Neural crest cell (in vitro differentiated cells): ENCODE measurements at places on chromosomes 1 and 21. TPM values are rescaled to one million over a fixed set of nuclear protein-coding genes. Genes with fewer than 3 reads are reported as not detected.

DNA sequence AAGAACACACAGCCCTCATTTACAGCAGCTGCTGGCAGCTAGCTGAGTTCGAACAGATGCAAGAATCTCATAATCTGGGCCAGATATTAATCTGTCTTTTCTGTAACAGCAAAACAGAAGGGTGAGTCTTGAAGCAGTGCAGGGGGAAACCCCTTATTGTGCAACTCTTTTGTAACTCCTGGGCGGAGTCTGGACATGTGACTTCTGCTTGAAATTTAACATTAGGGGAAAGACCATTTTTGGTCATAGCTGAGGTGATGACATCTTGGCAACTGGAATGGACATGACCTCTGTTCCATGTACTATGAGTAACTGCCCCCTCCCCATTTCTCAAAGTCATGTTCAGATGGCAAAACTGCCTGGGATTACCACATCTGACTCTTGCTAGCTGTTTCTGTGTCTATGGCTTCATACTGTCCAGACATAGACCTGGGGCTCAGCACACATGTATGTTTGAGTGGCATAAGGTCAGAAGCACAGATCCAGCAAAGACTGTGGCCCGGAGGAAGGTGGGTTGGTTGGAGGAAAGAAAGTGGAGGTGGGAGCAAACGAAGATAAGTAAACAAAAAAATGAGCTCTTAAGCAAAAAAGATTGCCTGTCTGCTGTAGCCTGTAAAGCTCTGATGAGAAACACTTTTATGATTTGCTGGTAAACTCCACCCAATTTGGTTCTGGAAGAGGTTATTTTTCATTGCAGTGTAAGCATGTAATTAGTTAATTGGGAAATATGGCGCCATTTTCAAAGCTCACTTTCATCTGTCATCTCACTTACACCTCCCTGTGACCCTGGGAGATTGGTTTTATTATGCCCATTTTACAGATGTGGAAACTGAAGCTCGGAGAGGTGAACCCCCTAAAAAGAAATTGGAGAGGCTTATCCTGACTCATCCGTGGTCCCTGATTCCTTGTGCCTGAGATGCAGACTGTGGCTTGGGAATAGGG, 26.1 kb downstream of the ETS2 start:
- H3K4me1 ChIP-seq = no peaks in the 10 kb centered on the region
- peaks cover 3% of the 10 kb centered on the region for H3K36me3 ChIP-seq
- no peaks in the 10 kb centered on the region for H3K27me3 ChIP-seq
- no peak overlapping the region for H3K27ac ChIP-seq
- no peak overlapping the region for H3K4me3 ChIP-seq
- no peak for DNase-seq

DNA sequence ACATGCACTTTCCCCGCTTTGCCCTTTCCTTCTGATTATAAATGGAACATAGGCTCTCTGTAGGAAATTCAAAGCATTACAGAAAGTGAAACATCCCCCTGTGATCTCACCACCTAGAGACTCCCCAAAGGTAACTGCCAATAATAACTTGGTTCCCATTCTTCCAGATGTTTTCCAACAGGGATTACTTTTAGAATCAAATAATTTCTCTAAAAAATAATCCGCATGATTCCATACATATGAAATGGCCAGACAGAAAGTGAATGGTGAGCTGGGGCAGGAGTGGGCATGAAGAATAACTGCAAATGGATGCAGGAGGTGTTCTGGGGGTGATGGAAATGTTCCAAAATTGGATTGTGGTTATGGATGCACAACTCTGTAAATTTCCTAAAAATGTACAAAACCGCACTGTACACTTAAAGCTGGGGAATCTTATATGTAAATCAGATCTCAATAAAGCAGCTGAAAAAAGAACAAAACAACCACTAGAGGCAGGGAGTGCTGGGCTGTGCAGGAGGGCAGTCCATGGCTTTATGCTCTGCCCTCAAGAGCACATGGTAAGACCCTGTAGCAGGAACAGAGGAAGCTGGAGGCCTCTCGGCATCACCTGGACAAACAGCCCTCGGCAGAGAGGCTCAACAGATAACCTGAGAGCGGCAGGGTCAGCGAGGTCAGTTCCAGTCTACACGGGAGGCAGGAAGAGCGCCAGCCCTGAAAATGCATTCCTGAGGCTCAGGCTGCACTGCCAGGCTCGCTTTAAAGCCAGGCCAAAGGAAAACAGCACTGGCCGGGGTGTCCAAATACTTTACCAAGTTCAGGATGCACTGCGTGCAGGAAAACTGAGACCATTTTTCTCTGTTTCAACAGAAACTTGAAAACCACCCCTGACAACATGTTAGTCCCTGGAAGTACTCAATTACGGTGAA, 39.7 kb downstream of the CAPZB start:
- H3K27ac ChIP-seq = peak overlapping the region; percentile 13
- no peaks in the 10 kb centered on the region for H3K36me3 ChIP-seq
- peaks cover 53% of the 10 kb centered on the region for H3K4me1 ChIP-seq
- no peak for DNase-seq
- no peak overlapping the region for H3K4me3 ChIP-seq

- no peak overlapping the region for H3K27ac ChIP-seq
- DNase-seq = no peak
- no peaks in the 10 kb centered on the region for H3K36me3 ChIP-seq
- H3K4me3 ChIP-seq = no peak overlapping the region
These were observed 533.7 kb upstream of the PKN2 start for GRCh38 chr1:88150330-88150729.

DNA sequence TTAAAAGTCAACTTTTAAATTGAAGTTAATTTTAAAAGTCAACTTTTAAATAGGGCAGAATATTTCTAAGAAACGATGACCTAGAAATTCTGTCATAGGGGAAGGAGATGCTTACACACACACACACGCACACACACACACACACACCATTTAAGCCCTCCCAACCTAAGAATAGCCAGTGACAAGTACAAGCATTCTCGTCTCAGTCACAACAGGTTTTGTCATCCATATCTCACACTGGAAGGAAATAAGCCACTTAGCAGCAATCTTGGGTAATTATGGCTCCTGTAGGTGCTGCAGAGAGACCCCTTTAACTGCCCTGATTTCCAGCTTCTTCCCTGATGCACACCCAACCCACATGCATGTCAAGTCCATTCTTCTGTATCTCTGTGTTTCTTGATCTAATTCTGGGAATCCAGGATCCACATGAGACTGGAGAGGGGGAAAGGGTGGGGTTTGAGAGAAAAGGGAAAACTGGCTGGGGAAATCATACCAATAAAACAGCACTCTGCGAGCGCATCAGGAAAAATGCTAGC, 338.1 kb downstream of the PAPPA2 start:
- H3K4me1 ChIP-seq = peaks cover 14% of the 10 kb centered on the region
- DNase-seq = no peak
- H3K4me3 ChIP-seq = no peak overlapping the region
- no peak overlapping the region for H3K27ac ChIP-seq
- no peaks in the 10 kb centered on the region for H3K27me3 ChIP-seq
- no peaks in the 10 kb centered on the region for H3K36me3 ChIP-seq

GRCh38 chr1:184597650-184598357, 156.9 kb downstream of the EDEM3 start:
- peak overlapping the region; percentile 4 for H3K27ac ChIP-seq
- no peak for DNase-seq
- no peak overlapping the region for H3K4me3 ChIP-seq

DNA sequence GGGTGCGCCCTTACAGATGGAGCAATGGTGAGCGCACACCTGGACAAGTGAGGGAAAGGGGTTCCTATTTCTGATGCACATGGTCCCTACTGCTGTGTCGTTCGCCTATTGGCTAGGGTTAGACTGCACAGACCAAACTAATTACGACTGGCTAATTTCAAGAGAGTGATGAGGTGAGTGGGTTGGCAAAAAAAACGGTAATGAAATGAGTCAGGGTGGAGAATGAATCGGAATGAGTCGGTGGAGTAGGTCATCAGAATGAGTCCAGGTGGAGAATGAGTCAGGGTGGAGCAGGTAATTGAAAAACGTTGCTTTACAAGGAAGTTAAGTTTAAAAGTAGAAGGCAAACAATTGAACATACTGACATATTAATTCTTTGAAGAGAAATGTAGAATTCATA, 79.8 kb downstream of the WDR4 start:
- no peaks in the 10 kb centered on the region for H3K36me3 ChIP-seq
- no peaks in the 10 kb centered on the region for H3K4me1 ChIP-seq
- H3K27ac ChIP-seq = no peak overlapping the region

DNA sequence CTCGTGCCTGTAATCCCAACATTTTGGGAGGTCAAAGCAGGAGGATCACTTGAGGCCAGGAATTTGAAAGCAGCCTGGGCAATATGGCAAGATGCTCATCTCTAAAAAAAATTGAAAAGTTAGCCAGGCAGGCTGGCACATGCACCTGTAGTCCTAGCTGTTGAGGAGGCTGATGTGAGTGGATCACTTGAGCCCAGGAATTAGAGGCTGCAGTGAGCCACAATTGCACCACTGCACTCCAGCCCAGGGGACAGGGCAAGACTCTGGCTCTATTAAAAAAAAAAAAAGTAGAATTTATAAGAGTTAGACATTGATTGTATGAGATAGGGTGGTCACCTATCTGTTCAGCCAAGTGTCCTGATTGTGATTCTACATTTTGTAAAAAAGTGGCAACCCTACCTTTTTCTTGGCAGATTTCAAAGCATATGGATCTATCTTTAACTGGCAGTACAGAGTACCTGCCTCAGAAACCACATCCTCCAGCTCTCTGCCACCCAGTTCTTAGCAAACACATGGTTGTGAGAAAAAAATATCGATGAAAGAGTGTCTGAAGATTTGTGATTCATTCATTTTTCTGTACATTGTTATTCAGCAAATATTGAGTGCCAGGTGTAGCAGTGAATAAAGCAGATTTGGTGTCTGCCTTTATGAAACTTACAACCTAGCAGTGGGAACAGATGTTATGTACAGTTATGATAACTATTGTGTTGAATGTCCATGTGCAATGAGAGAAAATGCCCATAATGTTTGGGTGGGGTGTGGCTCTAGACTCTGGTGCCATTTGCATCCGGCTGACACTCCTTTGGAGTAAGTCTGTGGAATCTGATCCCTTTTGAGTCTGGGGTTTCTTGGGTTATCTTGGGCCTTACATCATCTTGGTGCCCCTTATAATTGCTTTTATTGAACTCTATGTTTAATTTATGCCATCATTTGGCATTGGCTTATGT, 82.5 kb downstream of the ST3GAL3 start:
- no peak for DNase-seq
- H3K27me3 ChIP-seq = no peaks in the 10 kb centered on the region
- peaks cover 4% of the 10 kb centered on the region for H3K36me3 ChIP-seq
- H3K4me1 ChIP-seq = peaks cover 8% of the 10 kb centered on the region

GRCh38 chr1:28855969-28856368, 44.0 kb downstream of the OPRD1 start:
- H3K27me3 ChIP-seq = no peaks in the 10 kb centered on the region
- H3K27ac ChIP-seq = no peak overlapping the region
- no peak for DNase-seq
- peaks cover 13% of the 10 kb centered on the region for H3K4me1 ChIP-seq
- no peaks in the 10 kb centered on the region for H3K36me3 ChIP-seq
- H3K4me3 ChIP-seq = no peak overlapping the region

DNA sequence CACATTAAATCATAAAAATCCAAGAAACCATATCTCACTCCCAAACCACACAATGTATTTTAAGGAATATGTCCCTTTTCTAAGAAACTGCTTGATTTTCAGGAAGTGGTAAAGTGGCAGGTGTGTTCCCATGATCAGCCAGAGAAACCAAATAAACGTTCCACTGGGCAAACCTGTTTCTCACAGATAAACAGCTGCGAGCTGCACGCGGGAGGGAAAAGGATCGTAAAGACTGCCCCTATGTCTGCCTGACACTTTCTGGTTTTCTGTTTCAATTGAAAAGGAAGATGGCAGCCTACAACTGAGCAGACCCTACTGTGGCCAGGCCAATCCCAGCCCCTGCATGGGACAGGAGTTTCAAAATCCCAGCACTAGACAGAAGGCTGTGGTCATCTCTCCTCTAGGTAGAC, 36.6 kb downstream of the HIVEP3 start:
- H3K27ac ChIP-seq = no peak overlapping the region
- H3K4me3 ChIP-seq = no peak overlapping the region
- peaks cover 31% of the 10 kb centered on the region for H3K4me1 ChIP-seq
- H3K36me3 ChIP-seq = no peaks in the 10 kb centered on the region
- no peaks in the 10 kb centered on the region for H3K27me3 ChIP-seq

GRCh38 chr1:231808990-231809389, 182.4 kb downstream of the DISC1 start:
- H3K4me1 ChIP-seq = peaks cover 3% of the 10 kb centered on the region
- H3K27me3 ChIP-seq = no peaks in the 10 kb centered on the region
- peak overlapping the region; percentile 31 for H3K27ac ChIP-seq
- peaks cover 11% of the 10 kb centered on the region for H3K36me3 ChIP-seq
- no peak for DNase-seq
- H3K4me3 ChIP-seq = no peak overlapping the region

- peak overlapping the region; percentile 56 for H3K4me3 ChIP-seq
- peaks cover 73% of the 10 kb centered on the region for H3K27me3 ChIP-seq
- H3K36me3 ChIP-seq = peaks cover 13% of the 10 kb centered on the region
- no peak overlapping the region for H3K27ac ChIP-seq
- H3K4me1 ChIP-seq = peaks cover 37% of the 10 kb centered on the region
- peak; percentile 35 for DNase-seq
These were observed 52.7 kb upstream of the ADARB1 start for GRCh38 chr21:45021428-45022347.

GRCh38 chr1:46370214-46370633, 23.9 kb upstream of the FAAH start:
- no peak for DNase-seq
- no peaks in the 10 kb centered on the region for H3K4me1 ChIP-seq
- H3K27ac ChIP-seq = no peak overlapping the region
- no peak overlapping the region for H3K4me3 ChIP-seq
- no peaks in the 10 kb centered on the region for H3K27me3 ChIP-seq

GRCh38 chr1:109847251-109847650, 63.4 kb upstream of the CSF1 start:
- no peaks in the 10 kb centered on the region for H3K36me3 ChIP-seq
- H3K27ac ChIP-seq = no peak overlapping the region
- no peak overlapping the region for H3K4me3 ChIP-seq

DNA sequence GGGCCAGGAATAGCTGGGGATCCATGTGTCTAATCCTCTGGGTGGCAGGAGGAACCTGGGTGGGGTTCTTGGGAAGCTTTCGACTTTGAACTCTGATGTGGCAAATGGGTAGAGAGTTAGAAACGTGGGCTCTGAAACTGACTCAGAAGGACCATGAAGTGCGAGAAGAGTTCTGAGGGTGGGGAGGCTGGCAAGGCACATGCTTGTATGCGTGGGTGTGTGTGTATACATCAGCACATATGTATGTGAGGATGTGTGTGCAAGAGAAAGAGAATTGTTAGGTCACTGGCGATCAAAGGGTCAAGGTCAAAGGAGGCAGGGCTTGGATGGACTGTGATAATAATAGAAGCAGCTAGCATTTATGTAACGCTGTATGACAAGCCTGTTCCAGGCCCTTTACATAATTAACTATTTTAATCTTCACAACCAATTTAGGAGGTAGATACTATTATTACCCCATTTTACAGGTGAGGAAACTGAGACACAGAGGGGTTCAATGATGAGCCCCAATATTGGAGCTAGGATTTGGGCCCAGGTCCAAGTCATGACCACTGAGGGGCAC, 84.5 kb upstream of the POU3F1 start:
- peaks cover 38% of the 10 kb centered on the region for H3K4me1 ChIP-seq
- no peak for DNase-seq
- peaks cover 2% of the 10 kb centered on the region for H3K27me3 ChIP-seq
- H3K36me3 ChIP-seq = no peaks in the 10 kb centered on the region
- no peak overlapping the region for H3K4me3 ChIP-seq

- H3K4me3 ChIP-seq = no peak overlapping the region
- no peak for DNase-seq
- H3K4me1 ChIP-seq = no peaks in the 10 kb centered on the region
- no peak overlapping the region for H3K27ac ChIP-seq
- H3K36me3 ChIP-seq = peaks cover 4% of the 10 kb centered on the region
These were observed 3.9 kb upstream of the ITLN1 start for GRCh38 chr1:160888926-160889325.

TXNDC12 gene
- 60.7 and 62.9 TPM in 2 replicates for total RNA-seq

ACTL8 gene
- not detected in 2 replicates for total RNA-seq

MAP3K21 gene
- total RNA-seq = 0.51 and 0.86 TPM in 2 replicates
